NCI-H1105 treated with DMSO at 0.1 percent for 48 hours (cell line): ENCODE measurements at places on chromosomes 2 and 18.

DNA sequence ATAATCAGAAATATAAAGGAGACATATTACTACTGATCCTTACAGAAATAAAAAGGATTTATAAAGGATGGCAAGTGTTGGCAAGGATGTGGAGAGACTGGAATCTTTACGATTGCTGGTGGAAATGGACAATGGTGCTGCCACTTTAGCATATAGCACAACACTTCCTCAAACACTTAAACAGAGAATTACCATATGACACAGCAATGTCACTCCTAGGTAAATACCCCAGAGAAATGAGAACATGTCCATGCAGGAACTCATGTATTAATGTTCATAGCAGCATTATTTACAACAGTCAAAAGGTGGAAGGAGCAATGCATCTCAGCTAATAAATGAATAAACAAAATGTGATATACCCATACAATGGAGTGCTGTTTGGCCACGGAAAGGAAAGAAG is 137.5 kb downstream of the NDUFA10 start:
- no peak for DNase-seq

DNA sequence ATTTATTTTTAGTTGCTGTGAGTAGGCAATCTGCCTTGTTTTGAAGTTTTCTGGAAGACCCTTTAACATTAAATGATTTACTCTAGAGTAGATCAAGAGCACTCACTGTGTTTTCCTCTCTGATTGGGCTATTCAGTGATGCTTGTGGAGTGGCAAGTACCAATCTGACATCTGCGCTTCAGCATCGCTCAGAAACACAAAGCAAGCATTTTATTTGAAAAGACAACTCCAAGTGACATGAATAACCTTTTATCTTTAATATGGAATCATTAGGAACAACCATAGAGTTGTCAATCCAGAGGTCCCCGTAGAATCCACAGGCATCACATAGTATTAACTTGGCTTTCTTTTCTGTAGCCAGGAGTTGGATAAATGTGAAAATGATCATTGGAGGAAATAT is 114.7 kb downstream of the CPS1 start:
- DNase-seq = no peak

DNA sequence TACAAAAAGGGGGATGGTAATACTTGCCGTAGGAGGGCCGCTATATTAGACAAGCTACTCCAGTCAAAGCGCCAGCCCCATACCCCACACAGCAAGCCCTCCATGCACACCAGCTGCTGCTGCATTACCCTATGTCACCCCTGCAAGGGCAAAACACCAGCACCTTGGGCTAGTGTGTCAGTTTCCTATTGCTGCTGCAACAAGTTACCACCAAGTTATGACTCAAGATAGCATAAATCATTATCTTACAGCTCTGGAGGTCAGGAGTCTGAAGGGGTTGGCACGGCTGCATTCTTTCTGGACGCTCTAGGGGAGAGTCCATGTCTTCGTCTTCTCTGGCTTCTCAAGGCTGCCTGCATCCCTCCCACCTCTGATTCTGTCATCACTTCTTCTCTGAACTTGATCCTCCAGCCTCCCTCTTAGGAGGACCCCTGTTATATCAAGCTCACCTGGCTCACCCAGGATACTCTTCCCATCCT is 88.6 kb upstream of the ACAA2 start:
- no peak for DNase-seq

DNA sequence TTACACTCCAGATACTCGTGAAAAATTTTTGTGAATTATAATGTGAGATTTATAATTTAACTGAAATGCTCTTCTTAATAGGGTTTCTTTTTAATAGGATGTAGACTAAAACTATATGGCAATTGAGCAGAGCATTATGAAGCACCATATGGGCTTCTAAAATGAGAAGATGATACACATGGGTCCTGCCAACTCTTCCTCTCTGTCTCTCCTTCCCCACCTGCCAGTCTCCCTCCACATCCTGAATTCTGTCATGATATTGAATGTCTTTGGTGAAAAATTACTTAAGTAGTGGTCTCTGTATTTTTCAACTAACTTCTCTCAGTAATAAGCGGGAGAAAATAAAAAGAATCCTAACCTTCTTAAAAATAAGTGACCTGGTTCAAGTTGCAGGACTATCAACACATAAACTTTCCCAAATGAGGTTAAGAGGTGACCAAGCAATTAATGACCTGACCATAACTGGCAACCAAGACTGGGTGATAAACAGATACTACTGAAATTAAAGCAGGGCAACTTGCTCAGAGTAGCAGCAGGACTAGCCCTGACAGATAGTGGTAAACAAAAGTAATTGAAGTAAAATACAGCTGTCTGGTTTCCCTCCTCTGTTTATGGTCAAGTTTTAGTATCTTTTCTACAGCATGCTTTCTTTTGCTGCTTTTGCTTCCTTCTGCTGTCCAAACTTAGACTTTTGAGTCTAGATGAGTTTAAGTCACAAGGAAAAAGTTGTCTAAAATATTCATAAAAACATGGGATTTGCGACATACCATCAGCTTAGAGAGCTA is 117.1 kb upstream of the PDE1A start:
- no peak for DNase-seq

DNA sequence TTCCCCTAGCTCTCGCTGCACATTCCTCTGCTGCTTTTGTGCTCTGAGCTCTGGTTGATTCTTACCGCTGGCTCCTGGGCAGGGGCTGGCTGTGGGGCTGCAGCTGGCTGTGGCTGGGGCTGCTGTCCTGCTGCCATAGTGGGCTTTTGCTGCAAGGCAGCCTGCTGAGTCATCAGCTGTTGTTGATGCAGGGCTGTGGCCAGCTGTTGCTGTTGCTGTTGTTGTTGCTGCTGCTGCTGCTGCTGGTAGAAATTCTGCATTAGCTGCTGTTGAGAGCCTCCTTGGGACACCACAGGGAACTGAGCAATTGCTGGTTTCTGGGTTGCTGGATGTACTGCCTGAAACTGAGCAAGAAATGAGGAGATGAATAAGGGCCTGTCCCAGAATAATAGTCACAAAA is 77.2 kb upstream of the NFU1 start:
- DNase-seq = no peak

DNA sequence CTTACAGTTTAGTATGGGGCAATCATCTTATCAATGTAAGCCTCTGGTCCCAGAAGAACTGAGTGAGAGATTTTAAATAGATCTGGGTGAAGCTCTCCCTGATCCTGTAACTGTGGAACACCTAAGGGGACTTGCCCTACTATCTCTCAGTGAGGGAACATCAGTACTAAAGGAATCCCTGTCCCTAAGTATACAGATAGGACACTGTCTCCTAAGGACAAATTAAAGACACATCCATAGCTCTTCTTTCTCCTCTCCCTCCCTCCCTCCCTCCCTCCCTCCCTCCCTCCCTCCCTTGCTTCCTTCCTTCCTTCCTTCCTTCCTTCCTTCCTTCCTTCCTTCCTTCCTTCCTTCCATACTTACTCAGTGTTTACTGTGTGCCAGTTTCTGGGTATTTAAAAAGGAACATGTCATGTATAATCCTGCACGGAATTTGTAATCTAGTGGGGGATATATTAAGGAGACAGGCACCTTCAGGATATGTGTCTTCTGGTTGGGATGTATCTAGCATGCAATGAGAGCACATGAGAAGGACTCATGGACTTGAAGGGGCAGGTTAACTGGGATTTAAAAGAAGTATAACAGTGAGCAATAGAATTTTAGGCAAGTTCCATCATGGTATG is 222.2 kb upstream of the ATP5MC3 start:
- no peak for DNase-seq

- DNase-seq = no peak
Observed at GRCh38 chr18:37965572-37965970, 400.0 kb upstream of the CELF4 start.

GRCh38 chr2:222034058-222034457 is 264.7 kb downstream of the PAX3 start:
- no peak for DNase-seq

- no peak for DNase-seq
Observed at GRCh38 chr18:29811519-29811918, 1231.0 kb downstream of the DSC3 start.

GRCh38 chr2:27217173-27218121 is at the start of gene CAD:
Gene CAD (plus strand): TSS chr2:27217369. CDS start chr2:27217552, 183 bp downstream.
- peak; percentile 82 for DNase-seq

DNA sequence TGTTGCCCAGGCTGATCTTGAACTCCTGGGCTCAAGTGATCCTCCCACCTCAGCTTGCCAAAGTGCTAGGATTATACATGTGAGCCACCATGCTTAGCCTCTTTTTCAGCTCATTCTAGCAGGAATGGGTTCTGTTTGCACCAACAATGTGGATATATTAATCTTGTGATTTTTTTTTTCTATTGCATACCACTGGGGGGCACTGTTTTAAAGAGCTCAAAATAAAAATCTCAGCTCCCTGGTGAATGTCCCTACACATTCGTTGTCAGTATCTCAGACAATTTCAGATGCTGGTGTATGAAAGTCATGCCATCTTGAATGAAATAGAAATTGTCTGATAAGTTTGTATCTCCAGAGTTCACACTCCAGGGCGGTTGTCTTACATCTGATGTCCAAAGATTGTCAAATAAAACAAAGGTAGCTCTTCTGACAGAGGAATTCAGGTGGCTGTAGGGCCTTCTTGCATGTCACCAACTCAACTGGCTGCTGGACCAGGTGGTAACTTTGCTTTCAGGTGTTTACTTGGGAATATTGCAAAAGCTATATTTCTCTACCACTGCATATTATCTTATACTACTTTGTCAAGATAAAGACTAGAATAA is 3.1 kb upstream of the MATN3 start:
- DNase-seq = peak; percentile 54

GRCh38 chr2:145303536-145303935 is 783.6 kb upstream of the ZEB2 start:
- peak; percentile 78 for DNase-seq

DNA sequence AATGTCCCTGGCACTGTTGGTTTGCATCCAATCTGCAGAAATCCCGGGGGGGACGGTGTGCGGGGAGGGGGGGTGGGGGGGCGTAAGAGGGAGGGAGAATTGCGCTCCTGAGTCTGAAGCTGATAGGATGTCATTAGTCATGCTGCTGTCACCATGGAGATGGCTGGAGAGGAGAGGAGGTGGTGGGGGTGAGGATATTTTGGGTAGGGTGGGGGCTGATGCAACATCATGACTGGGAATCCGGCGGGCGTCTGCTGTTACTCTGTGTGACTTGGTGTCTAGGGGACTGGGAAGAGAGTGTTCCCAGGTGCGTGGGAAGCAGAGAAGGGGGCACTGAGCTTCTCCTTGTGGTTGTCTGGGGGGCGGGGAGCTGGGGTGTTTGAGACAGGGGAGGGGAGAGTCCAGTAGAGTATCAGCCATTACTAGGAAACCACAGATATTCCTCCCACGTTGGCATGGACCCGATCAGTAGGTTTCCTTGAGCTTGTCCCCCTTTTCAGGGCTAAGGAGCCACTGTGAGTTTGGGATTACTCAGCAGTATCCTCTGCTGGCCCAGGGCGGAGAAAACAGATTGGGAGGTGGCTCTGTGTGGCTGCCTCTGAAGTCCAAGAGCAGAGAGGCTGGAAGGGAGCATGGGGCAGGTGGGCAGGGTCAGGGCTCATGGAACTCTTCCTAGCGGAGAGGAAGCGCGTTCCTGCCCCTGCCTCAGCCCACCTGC is 18.9 kb downstream of the TET3 start:
- DNase-seq = peak; percentile 38

DNA sequence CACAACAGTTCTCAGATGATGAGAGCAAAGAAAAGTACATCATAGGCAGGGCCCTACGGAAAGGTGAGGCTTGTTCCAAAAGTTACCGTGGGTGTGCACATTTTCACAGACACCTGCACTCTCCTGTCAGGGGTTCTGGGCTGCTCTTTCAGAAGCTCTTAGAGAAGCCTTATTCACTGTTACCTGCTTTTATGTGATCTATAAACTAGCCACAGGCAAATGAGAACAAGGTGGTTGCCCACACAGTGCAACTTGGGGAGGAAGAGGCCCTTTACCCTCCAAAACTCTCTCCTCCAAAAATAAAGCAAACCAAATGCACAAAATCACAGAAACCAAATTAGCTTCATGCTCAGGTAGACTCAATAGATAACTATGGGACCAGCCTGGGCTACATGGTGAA is 11.1 kb upstream of the CUL3 start:
- DNase-seq = no peak

DNA sequence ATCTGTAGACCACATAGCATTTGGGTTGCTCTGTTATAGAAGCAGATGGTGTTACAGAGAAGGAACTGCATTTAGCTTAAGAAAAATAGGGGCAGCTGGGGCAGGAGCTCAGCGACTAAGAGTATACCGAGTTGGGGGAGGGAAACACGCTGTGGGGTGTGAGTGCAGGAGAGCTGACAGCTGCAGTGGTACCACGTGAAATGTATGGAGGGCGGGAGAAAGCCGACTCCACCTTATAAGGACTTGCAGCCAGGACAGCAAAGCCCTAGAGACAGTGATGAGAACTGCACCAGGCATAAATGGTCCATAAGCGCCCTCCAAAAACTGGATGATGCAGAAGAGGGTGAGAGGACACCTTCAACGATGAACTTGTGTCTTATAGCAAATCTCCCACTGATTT is 237.6 kb downstream of the PRKCE start:
- peak; percentile 59 for DNase-seq

GRCh38 chr2:144939590-144939989 is 419.7 kb upstream of the ZEB2 start:
- DNase-seq = no peak

DNA sequence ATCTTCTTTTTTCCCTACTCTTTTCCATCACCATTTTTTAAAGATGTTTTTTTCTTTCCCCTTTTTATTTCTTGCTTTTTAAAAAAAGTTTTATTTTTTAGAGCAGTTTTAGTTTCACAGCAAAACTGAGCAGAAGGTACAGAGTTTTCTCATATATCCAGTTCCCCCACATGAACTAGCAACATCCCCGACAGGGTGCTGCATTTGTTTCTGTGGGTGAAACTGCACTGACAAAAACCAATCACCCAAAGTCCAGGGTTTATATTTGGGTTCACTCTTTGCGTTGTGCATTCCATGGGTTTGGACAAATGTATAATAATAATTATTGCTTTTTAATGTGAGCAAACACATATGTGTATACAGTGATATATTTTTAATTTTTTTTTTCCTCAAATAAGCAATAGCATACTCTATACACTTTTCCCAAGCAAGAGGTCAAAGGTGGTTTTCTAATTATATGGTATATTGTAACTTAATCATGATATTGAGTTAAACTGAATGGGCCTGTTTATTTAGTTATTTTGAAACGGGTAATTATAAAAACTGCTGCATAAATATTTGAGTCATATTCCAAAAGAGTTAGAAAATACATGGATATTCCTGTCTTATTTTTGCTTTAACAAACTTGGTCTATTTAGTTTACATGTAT is 50.3 kb downstream of the NCK2 start:
- no peak for DNase-seq

DNA sequence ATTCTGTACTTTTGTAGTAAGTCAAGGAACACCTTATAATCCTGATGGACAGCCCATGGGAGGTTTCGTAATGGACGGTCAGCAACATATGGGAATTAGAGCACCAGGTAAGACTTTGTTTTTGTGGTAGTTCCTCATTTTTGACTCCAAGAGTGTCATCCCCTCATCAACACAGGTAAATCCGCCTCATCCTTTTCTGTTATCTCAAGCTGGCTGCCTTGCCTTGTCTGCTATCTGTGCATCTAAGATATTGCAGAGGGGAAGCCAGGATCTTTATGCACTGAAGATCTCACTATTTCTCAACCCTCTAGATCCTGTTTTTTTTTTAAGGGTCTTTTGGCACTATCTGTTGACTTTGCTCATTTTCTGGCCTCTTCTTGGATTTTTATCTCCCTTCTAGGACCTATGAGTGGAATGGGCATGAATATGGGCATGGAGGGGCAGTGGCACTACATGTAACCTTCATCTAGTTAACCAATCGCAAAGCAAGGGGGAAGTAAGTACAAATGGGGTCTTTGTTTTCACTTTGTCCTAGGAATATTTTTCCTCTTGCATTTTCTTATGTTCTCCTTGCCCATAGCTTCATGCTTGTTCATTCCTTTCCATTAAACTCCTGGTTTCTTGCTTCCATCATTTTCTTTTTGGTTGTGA is 133.8 kb downstream of the MEIS1 start:
- no peak for DNase-seq
